Sigmoid colon (tissue), 7 donors: ENCODE measurements at places on chromosomes 12 and 14. TPM values are rescaled to one million over a fixed set of nuclear protein-coding genes. Genes with fewer than 3 reads are reported as not detected.

The KRT71 gene
- not detected for total RNA-seq

The RD3L gene
- total RNA-seq: not detected

The CLEC4A gene
- total RNA-seq: 0.49 TPM

The PRH2 gene
- not detected for total RNA-seq

The POTEG gene
- not detected for total RNA-seq

The TAPBPL gene
- total RNA-seq: 20.2 TPM

The ERP27 gene
- total RNA-seq: not detected

The CRACR2A gene
- total RNA-seq: 2.0 TPM

The C12orf50 gene
- total RNA-seq: not detected

GRCh38 chr12:2169489-2169888 is 116.7 kb downstream of the CACNA1C start:
- peak; percentile 46 for DNase-seq

DNA sequence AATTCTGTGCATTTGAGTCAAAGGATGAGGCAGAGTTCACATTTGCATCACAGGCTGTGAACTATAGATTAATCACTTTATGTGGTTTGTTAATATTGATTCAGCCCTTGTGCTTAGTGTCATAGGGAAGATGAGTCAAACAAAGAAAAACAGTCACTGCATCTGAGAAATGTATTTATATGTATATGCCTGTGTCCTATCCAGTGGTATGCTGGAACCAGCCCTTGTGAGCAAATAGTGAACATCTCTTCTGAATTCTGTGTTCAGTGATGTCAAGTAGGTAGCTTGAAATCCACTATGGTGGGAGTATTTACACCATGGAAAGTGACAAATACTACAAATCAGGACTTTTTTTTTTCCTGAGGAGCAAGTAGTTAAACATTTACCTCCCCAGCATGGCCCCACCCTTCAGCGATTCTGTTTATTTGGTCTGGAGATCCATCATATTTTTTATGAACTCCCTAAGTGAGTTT is 128.5 kb downstream of the HMGA2 start:
- no peak for DNase-seq

GRCh38 chr14:61494018-61494417 is 172.6 kb downstream of the PRKCH start:
- no peak for DNase-seq

- no peak for DNase-seq
Observed at GRCh38 chr12:56546680-56547079, 25.1 kb downstream of the RBMS2 start.

GRCh38 chr12:79686171-79686570 is 4.6 kb downstream of the PAWR start:
- DNase-seq: no peak
